ENCODE measurements at places on chromosomes 1 and 21. TPM values are rescaled to one million over a fixed set of nuclear protein-coding genes. Genes with fewer than 3 reads are reported as not detected.

- H3K4me1 ChIP-seq: no peaks in the 10 kb centered on the region
- no peak overlapping the region for H3K27ac ChIP-seq
- peaks cover 23% of the 10 kb centered on the region for H3K27me3 ChIP-seq
Observed at GRCh38 chr1:37174341-37174740, 140.0 kb upstream of the GRIK3 start.

DNA sequence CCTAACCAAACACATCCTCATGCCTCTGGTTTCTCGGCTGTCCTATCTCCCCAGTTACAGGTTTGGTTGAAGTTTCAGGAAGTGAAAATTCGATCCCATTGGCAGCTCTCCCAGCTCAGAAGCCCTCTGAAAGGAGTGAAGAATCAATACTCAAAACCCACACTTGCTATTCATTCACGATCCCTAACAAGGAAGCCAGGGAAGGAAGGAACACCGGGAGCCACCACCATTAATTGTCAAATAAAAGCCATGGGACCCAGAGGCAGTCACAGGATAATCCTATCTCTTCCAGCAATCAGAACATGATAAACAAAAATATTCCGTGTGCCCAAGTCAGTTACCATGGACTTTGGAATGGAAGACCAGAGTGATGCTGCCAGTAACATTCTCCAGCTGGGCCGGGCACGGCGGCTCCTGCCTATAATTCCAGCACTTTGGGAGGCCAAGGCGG lies 7.0 kb downstream of the TMPRSS2 start:
- no peak overlapping the region for H3K27ac ChIP-seq
- peaks cover 4% of the 10 kb centered on the region for H3K4me1 ChIP-seq
- no peak overlapping the region for H3K4me3 ChIP-seq
- peaks cover 19% of the 10 kb centered on the region for H3K27me3 ChIP-seq
- no peak for DNase-seq

DNA sequence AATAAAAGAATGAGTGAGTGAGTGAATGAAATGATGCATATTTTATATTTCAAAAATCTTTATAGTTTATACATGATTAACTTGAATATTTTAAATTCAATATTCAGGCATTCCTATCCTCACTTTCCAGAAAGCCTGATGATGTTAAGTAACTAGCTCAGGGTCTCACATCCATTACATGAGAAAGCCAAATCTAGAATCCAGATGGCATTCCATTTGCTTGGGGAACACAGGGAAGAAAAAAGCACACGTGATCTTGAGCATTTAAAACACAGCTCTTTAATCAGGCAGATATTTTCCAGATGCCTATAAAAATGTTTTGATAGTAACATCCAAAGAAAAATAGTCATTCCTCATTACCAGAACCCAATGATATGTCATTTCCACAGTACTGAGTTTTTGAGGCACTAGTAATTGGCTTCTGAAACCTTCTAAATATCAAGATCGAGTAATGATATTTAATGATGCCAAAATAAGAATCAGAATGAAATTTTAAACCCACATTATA lies 291.9 kb downstream of the DSCAM start:
- no peaks in the 10 kb centered on the region for H3K27me3 ChIP-seq
- no peak overlapping the region for H3K4me3 ChIP-seq
- H3K27ac ChIP-seq: no peak overlapping the region
- H3K4me1 ChIP-seq: no peaks in the 10 kb centered on the region

DNA sequence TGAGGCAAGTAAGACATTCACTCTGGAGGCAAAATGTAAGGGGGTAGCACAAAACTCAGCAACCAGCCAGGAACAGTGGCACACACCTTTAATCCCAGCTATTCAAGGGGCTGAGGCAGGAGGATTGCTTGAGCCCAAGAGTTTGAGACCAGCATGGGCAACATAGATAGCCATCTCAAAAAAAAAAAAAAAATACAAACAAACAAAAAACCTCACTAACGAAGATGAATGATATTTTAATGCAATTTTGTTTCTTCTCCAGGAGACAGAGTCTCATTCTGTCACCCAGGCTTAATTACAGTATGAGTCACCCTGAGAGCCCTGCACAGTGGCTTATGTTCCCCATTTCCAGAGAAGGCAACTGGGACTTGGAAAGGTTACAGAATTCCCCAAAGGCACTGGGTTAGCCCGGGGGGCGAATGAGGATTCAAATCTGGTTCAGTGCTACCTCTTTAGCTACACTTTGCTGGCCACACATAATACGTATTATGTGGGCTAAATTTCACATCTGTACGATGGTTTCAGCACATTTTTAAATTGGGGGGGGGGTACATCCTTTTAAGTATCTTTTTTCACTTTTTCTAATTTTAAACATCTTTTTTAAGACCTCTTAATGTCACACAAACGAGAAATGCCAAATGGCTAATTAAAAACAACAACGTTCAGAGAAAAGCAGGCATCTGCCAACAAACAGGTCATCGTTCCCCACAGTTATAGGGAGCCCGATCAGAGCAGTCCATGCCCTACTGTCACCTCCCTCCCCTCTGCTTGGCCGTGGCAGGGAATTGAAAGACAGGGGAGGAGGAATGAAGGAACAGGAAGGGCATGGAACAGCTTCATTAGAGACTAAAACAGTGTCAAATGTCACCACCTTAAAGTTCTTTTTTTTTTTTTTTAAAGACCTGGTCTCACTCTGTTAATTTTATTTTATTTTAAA lies 3.5 kb downstream of the CELA2A start:
- no peak overlapping the region for H3K27ac ChIP-seq
- no peaks in the 10 kb centered on the region for H3K4me1 ChIP-seq
- no peak for DNase-seq
- H3K4me3 ChIP-seq: no peak overlapping the region
- no peaks in the 10 kb centered on the region for H3K27me3 ChIP-seq

GRCh38 chr1:200351826-200352549 lies 57.8 kb downstream of the ZNF281 start:
- H3K27me3 ChIP-seq: no peaks in the 10 kb centered on the region
- peak overlapping the region; percentile 30 for H3K4me3 ChIP-seq
- no peaks in the 10 kb centered on the region for H3K36me3 ChIP-seq
- peaks cover 35% of the 10 kb centered on the region for H3K4me1 ChIP-seq
- peak; percentile 23 for DNase-seq

- H3K27ac ChIP-seq: no peak overlapping the region
- H3K4me3 ChIP-seq: no peak overlapping the region
- no peaks in the 10 kb centered on the region for H3K4me1 ChIP-seq
- peaks cover 2% of the 10 kb centered on the region for H3K27me3 ChIP-seq
- DNase-seq: no peak
Observed at GRCh38 chr1:115258302-115258866, 79.7 kb downstream of the NGF start.

The RCAN3 gene
- 62.3 TPM for total RNA-seq
